ENCODE measurements at places on chromosomes 5 and 9.

- DNase-seq: no peak
Measured at GRCh38 chr5:14417276-14417730, 164.3 kb upstream of the OTULINL start.

GRCh38 chr5:167821151-167821550, 470.3 kb upstream of the WWC1 start:
- DNase-seq: no peak

DNA sequence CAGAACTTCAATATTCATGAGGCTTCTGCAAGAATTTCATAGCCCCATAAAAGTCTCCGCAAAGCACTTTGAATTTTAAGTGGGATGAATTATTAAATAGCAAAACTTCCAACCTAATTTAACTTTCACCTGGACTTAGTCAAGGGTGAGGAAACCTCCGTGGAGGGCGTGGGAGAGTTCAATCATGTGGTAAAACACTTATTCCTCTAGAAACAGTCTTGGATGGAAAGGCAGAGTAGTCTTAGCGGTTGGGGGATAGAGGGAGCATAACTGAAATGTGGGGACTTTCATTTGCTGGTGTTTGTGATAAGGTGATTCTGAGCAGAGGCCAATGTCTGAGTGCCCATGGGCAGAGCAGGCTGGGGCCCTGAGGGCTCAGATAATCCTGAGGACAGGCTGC, 241.9 kb downstream of the IRX1 start:
- no peak for DNase-seq

DNA sequence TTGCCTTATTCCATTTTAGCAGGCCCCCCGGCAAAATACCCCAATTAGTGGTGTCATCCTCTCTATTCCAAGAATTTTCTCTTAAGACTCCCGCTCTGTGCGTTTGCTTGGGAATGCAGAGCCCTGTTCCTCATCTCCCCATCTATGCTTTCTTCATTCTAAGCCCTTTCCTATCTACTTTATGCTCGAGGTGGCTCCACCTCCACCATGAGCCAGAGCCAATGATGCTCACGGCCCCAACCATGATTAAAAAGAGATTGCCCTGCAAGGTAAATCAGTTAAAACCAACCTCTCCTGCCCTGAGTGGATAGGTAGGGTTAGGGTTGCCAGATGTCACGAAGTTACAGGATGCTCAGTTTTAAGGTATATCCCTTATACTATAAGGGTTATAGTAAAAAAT, 677 bp upstream of the TXNDC15 start:
- DNase-seq: peak; percentile 12

DNA sequence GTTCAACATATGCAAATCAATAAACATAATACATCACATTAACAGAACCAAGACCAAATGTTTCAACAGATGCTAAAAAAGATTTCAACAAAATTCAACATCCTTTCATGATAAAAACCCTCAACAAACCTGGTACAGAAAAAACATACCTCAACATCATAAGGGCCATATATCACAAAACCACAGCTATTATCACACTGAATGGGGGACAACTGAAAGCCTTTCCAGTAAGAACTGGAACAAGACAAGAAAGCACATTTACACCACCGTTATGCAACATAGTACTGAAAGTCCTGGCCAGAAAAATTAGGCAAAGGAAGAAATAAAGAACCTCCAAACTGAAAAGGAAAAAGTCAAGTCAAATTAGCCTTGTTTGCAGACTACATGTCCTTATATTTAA, 93.6 kb downstream of the DTWD2 start:
- no peak for DNase-seq

- DNase-seq: peak; percentile 63
Measured at GRCh38 chr9:36728651-36729520, 156.2 kb downstream of the MELK start.

DNA sequence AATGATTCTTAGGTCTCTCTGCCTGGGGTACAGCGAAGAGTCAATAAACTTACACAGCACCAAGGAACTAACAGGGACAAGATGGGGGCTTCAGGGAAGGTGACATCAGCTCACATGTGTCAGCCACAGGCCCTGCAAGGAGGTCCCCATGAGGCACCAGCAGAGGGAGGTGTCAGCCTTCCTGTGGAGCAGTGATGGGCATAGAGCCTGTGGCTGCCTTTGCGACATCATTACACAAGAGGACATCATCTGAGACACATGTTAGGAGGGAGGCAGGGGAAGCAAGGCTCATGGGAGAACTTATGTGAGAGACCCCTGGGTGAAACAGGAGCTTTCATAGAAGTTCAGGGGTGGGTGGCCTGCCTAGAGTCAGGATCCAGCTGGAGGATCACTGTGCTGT, 389.6 kb downstream of the SEMA5A start:
- peak; percentile 76 for DNase-seq

DNA sequence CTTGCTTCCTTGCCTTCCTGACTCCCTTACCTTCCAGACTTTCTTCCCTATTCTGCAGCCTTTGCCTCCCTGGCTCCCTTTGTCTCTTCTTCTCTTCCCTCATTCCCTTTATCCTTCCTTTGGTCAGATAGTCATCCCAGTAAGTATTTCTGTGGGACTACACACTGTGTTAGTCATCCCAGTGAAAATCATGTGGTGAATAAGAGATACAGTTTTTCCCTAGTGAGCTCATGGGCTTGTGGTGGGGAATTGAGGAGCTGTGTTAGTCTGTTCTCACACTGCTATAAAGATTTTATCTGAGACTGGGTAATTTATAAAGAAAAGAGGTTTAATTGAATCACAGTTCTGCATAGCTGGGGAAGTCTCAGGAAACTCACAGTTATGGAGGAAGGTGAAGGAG, 109.8 kb upstream of the EDIL3 start:
- no peak for DNase-seq

GRCh38 chr9:98787766-98788335, 8.5 kb downstream of the ANKS6 start:
- no peak for DNase-seq

DNA sequence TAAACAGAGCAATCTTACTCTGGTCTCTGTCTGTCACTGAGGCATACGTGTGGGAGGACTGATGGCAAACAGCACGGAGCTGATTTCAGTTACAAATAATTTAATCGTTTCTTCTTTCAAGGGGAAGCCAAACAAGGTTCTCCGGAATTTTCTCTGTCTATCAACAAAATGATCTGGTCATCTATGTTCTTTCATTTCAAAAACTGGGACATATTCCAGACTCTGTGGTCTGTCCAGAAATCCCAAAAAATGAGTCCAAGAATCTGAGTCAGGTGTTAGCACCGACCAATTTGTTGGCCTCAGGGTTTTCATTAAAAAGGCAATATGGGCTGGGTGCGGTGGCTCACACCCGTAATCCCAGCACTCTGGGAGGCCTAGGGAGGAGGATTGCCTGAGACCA, 69.9 kb upstream of the ZNF608 start:
- no peak for DNase-seq

- no peak for DNase-seq
Measured at GRCh38 chr9:77839459-77840140, 191.5 kb upstream of the GNA14 start.

- DNase-seq: no peak
Measured at GRCh38 chr5:88691945-88692868, 190.8 kb downstream of the MEF2C start.

DNA sequence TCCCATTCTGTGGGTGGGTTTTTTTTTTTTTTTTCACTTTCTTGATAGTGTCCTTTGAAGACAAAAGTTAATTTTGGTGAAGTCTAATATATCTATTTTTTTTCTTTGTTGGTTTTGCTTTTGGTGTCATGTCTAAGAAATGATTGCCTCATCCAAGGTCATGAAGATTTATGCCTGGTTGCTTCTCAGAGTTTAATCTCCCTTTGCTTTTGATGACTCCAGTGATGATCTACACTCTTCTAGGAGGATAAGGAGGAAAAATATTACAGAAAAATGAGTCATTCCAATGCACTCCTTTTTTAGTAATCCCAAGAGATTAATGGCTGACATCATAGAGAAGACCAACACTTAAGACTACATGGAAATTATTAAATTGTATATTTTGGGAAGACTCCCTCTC, 79.7 kb upstream of the ICE1 start:
- DNase-seq: no peak

GRCh38 chr5:149617760-149618306, 36.5 kb downstream of the ARHGEF37 start:
- no peak for DNase-seq

- DNase-seq: no peak
Measured at GRCh38 chr5:34998058-34998789, 49.5 kb downstream of the AGXT2 start.

GRCh38 chr5:17196697-17197096, 20.7 kb upstream of the BASP1 start:
- DNase-seq: no peak

- peak; percentile 76 for DNase-seq
Measured at GRCh38 chr9:107422189-107423185, 67.1 kb downstream of the KLF4 start.

- no peak for DNase-seq
Measured at GRCh38 chr9:130040984-130041647, 1.9 kb downstream of the FNBP1 start.

GRCh38 chr5:82244854-82245635, 33.1 kb downstream of the RPS23 start:
- DNase-seq: no peak

DNA sequence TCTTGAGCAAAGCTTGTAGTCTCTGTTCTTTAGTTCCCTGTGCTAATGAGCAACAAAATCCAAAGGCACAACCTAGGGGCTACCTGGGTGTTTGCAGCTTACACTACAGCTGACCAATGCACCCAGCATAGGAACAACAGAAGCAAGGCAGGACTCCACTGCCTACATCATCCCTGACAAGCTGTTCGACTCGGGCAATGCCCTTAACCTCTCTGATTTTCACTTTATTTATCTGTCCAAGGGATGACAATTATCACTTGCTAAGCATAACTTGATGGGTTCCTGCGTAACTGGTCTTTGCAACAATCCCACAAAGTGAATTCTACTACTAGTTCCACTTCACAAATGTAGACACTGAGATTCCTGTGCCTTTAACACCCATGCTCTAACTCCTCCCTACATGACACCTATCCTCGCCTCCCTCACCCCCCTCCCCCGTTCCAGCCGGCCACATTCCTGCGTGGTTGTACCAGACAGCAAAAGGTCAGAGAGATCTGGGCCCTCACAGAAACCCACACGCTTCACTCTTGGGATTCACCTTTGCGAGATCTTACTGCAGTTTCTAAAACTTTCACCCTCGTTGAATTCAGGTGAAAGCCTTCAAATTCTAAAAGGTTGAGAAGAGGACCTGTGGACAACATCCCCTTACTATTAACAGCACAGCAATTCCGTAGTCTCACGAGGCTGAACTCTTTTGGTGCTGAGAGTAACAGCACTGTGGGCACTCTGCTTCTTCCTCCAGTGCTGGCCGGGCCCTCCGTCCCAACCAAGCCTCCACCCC, 995 bp downstream of the IPPK start:
- peak; percentile 41 for DNase-seq

DNA sequence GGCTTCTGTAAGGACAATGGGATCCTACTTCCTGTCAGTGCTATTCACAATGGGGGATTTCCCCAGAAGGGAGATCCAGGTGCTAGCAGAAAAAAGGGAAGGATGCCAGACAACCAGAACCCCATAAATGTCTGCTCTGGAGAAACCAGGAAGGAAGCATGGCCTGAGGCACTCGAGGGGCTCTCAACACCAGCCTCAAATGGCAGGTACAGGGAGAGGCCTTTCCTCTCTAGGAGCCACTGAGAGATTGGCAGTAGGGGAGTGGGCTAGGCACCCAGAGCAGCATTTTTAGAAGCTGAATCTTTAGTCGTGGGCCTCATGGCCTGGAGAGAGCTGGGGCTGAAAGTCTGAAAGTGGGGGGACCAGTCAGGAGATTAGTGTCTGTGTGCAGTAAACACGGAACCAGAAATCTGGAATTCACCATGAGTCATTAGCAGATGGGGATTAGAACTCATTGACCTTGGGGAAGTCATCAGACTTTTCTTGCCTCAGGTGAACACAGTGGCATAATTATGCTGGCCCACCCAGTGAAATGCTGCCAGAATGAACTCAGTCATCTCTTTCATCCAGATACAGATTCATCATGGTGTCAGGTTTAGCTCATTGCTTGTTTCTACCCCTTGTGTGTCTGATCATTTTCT, 28.3 kb downstream of the ARHGEF28 start:
- no peak for DNase-seq

DNA sequence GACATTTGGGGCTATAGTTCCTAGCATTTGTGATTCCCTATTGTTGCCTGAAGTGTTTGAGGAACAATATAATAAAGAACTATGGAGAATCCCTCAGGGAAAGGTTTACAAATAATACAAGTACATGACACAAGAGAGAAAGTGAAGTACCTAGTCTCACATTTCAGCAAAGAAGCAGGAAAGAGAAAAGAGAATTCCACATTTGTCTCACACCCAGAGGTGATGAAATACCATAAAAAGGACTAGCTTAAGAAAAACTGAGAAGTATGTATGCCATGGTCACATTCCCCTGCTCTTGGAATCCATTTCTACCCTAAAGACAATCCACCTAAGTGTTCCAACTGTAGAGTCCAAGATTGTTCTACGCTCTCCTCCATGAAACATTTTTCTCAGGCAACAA, 79.0 kb upstream of the TARS1 start:
- no peak for DNase-seq

DNA sequence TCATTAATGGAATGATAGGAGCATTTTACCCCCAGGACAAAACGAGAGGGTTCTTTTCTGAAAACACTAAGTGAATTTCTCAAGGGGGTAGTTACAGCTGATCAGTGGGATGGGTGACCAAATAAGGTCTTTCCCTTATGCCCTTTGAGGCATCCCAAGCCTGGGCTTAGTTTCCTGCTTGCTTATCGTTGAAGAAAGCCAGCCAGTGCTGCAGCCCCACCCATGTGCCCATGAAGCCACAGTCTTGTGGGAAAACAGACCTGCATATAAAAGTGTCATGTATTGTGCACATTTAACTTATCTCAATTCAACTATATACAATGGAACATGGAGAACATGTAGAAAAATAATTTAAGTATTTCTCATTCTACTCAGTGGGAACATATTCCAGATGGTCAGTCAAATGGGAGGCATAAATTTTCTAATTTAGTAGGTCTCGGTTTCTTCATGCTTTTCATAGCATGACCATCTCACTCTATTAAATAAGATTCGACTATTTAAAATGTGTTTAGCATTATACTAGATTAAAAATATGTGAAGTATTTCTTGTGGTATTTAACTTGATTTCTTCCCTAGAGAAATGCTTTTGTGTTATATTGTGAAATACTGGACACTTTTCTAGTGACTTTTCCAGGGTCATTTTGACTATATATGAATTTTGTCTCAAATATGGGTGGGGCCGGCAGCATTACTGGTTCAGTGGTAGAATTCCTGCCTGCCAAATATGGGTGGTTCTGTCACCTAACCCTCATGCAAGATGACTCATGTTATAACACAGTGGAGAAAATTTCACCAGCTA, 189.7 kb upstream of the SGCD start:
- no peak for DNase-seq

- DNase-seq: no peak
Measured at GRCh38 chr9:18575686-18576085, 101.7 kb downstream of the ADAMTSL1 start.

GRCh38 chr5:19258686-19259085, 729.3 kb downstream of the CDH18 start:
- no peak for DNase-seq
